ENCODE measurements at places on chromosomes 12 and 14.

DNA sequence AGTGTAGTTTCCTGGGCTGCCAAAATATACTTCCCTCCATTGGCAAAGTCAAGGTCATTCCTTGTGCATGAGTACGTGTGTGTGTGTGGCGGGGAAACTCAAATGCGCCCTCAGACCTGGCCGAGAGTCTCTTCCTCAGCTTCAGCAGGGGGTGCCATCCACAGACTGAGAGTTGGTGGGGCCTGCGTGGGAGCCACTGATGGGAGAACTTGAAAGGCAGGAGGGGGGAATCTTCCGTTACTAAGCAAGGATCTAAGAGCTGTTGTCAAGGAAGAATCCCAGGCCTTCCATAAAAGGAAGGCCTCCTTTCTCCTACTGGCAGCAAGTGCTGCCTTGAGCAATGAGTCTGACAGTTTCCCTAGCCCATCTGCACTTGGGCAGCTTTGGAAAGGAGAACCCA lies 274.9 kb downstream of the EMP1 start:
- no peak for DNase-seq

DNA sequence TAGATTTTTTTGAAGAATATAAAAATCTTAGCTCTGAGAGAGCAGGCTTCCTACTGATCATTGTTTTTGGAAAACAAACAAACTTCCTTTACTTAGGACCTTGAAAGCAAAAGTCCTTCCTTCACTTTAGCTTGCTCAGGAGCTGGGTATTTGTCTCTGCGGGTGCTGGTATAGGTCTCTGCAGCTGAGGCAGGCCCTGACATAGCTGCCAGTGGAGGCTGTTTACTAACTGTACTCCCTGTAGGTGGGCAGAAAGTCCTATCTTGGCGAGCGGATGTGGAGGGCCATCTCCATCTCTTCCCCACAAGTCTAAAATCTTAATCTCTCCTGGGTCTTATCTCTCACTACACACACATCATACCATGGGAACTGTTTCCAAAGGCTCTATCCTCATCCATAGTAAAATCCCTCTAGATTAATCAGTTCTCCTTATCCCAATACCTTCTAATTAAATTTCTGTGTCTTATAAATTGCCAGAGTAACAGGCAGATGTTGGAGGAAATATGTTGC lies 4.1 kb upstream of the MIA2 start:
- DNase-seq: no peak

DNA sequence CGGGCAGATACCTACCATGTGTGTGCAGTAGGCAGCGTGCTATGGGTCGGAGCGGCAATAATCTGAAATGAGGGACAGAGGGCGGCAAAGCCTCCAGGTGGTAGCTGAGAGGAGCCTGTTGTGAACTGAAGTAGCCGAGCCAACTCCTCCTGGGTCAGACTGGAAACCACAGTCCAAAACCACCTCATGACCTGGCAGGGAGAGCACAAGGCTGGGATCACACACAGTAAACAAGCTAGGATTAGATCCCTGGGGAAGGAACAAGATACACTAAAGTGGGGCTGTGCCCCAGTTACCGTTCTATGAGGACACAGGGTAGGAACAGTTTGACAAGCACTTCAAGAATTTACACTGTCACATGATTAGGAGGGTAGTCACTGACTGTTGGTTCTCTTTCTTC lies 49.0 kb downstream of the AREL1 start:
- DNase-seq: no peak

DNA sequence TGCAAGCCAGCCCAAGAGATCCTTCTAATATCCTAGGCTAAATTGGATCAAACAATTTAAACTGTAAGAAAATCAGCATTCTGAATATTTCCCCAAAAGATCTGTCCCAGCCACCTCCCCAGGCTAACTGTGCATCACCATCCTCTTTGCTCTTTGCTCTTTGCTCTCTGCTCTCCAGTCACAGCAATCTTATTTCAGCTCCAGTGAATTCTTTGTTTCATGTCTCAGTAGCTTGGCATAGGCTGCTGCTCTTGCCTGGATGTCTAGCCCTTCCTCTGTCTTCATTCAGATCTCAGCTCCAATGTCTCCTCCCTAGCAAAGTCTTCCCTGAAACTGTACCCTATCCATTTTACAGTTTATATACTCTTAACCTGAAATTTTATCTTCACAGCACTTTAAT lies 399.8 kb upstream of the USP15 start:
- no peak for DNase-seq

DNA sequence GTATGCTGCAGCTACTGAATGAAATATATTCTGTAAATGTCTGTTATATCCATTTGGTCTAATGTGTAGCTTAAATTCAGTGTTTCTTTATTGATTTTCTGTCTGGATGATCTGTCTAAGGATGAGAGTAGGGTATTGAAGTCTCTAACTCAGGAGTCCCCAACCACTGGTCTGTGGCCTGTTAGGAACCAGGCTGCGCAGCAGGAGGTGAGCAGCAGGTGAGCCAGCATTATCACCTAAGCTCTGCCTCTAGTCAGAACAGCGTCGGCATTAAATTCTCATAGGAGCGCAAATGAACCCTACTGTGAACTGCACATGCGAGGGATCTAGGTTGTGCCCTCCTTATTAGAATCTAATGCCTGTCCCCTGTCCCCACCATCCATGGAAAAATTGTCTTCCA lies 329.7 kb upstream of the RGS6 start:
- DNase-seq: no peak

- DNase-seq: no peak
Measured at GRCh38 chr12:27552886-27553560, 29.0 kb downstream of the PPFIBP1 start.

GRCh38 chr14:99271951-99272631 lies at the start of gene BCL11B:
BCL11B (minus strand) TSS chr14:99272197; CDS start chr14:99271218, 979 bp downstream.
- DNase-seq: peak; percentile 78

DNA sequence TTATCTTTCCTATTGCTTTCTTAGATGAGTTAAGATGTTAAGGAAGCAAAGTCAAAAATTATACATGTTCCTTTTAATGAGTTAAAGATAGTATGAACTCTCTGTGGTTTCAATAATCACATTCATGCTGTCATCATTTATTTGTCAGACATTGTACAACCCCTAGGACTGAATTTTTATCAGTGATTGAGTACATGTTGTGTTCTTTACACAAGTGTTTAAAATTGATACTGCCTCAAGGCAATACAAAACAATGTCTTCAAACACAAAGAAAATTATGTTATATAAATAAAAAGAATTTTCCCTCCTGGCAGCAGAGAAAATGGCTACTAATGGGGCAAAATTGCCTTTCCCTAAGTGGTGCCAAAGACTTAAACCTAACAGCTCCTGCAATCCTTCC lies 34.6 kb upstream of the KCNJ8 start:
- no peak for DNase-seq

DNA sequence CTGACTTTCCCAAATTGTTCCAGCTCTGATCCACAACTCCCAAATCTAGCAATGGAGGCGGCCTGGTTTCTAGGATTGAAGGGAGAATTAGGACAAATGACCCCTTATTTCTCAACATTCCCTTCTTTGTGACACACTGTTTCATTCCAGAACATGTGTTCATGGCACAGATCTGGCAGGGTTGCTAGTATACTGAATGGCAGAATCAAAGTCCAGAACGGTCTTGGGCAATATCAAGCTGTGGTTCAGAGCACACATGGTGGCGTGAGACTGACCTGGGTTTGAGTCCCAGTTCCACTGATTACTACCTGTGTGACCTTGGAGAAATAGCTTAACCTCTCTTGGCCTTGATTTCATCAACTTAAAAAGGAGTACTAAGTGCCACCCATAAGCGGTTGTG lies 152.5 kb downstream of the SAMD4A start:
- DNase-seq: no peak

DNA sequence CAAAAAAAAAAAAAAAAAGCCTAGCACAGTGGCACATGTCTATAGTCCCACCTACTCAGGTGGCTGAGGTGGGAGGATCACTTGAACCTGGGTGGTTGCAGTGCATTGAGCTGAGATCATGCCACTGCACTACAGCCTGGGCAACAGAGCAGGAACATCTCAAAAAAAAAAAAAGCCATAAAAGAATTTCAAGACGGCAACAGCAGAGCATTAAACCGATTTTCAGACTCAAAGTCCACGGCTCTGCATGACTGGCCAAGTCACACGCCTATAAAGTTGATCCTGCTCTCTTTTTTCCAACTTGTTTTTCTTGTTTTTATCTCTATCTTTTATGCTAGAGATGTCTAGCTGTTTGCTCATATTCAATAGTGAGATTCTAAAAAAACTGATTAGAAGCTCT lies 45.3 kb downstream of the FBXO34 start:
- no peak for DNase-seq
